Activated CD4-positive, alpha-beta T cell treated with anti-CD3 and anti-CD28 coated beads for 48 hours (primary cell): ENCODE measurements at places on chromosomes 2 and 18.
A peak's percentile ranks its signal among the peaks of the same experiment; 100 is the strongest.

DNA sequence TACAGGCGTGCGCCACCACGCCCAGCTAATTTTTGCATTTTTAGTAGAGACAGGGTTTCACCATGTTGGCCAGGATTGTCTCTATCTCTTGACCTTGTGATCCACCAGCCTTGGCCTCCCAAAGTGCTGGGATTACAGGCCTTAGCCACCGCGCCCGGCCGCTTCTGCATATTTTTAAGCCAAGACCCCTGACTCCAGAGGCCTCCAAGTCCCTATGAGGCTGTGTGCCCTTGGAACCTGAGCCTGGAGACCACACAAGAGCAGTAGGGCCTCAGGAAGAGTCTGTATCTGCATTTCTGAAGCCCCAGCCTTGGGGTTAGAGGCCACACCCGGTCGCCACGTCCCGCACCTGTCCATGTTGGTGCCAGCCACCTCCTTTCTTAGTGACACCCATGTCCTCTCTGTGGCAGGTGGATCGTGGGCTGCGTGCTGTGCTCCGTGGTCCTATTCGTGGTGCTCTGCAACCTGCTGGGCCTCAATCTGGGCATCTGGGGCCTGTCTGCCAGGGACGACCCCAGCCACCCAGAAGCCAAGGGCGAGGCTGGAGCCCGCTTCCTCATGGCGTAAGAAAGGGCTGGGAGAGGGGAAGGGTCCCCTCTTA is 5.3 kb downstream of the PROM2 start:
- DNase-seq: no peak

DNA sequence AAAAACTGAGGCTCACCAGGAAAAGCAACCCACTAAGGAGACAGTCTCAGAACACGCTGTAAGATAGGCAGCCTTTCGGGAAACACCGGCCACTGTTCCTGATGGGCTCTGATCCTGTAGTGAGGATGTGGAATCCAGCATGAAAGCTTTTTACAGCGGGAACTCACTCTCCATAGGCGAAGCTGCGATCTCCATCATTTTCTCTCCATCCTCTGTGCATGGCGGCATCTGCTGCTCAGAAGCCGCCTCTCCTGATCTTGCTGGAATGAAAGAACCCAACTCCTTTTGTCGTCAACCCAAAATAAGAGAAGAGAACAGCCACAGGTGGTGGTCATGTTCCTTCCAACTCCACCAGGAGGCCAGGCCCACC is 49.9 kb downstream of the TMEM18 start:
- DNase-seq: no peak

- DNase-seq: no peak
These were observed 64.4 kb downstream of the ZNF516 start for GRCh38 chr18:76430636-76431035.

DNA sequence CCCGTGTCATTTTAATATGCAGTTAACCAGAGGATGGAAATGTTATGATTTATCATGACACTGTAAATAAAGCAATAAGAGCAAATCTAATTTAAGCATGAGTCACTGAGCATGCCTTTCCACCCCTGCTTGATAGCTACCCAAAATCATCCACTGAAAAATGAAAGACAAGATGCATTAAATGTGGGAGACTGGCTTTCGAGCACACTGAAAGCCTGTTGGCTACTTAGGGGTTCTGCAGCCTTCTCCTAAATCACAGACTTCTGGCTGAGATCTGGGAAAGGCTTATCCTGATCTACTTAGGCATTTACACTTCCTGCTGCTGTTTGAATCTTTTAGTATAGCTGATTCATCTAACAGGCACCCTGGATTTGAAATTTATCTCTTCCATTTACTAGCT is 778.3 kb upstream of the CDH7 start:
- no peak for DNase-seq

- DNase-seq: no peak
These were observed 1604.2 kb downstream of the LRP1B start for GRCh38 chr2:140526575-140526974.

DNA sequence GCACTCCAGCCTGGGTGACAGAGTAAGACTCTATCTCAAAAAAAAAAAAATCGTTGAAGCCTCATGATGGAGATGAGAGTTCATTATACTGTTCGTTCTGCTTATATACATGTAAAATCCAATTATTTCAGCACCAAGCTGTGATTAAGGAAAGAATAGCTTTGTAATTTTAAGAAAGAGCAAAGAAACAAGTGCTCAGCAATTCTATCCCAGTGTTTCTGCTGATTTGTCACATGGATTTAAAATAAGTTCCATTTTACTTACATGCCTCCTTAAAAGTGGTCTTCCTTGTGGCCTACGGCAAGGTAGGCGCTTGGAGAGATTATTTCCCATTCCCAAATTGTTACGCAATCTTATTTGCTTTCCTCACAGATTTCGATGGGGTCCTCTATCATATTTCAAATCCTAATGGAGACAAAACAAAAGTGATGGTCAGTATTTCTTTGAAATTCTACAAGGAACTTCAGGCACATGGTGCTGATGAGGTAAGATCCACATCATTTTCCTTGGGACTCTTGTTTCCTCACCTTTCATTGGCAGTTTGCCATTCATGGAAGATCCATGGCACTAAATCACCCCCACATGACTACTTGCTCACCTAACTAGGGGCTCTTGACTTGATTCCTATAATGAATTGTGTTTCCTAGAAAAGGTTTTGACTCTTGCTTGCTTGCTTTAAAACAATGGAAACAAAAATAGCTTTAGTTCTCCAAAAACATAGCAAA is 11.5 kb downstream of the ARPC2 start:
- no peak for DNase-seq

- DNase-seq: no peak
These were observed 138.7 kb downstream of the RNF152 start for GRCh38 chr18:61754039-61754583.

GRCh38 chr2:218219934-218220333 is 2.9 kb downstream of the ARPC2 start:
- DNase-seq: no peak

DNA sequence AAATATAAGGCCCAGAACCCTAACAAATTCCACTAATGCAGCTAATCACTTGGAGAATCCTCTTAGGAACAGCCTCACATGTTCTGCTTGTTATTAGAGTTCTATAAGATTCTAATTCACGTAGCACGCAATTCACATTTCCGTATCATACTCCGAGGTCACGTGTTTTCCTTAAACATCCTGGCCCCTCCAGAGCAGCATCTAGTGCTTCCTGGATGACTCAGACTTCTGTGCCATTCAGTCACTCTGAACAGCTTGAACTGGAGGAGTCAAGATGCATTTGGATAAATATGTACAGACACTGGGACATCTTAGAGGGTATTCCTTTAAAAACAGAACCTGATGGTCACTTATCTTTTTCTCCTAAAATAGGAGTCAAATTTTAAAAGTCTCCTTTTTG is 156.5 kb downstream of the MYO5B start:
- DNase-seq: peak; percentile 4

GRCh38 chr2:32752205-32752604 is 124.4 kb downstream of the TTC27 start:
- DNase-seq: no peak

DNA sequence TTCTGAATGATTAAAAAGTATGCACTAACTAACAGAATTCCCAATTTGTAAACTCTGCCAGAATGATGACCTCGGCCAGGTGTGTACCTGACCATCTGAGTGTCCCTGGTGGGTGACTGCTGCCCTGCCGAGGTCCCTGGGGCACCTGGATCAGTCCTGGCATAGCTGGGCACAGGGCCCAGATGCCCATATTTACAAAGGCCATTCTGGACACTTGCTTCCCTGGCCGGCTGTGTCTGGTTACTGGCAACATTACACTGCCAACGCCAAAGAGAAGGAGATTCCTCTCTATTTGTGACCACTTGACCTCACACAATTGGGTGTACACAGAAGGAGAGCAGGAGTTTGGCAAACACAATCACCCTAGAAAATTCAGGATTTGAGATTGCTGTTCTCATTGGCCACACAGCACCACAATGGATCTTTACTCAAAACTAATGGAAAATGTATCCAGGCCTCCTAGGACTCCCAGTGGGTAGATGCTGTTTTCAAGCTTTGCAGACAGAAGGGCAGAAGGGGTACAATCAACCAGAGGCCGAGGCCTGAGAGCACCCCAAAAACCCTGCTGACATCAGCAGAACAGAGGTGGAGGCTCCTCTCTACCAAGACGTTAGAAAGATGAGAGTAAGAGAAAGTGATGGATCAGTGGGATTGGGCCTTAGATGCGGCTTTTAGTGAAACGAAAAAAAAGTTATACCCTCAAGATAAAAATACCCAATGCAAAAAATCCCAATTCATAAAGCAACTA is 58.3 kb upstream of the PXDN start:
- DNase-seq: no peak

DNA sequence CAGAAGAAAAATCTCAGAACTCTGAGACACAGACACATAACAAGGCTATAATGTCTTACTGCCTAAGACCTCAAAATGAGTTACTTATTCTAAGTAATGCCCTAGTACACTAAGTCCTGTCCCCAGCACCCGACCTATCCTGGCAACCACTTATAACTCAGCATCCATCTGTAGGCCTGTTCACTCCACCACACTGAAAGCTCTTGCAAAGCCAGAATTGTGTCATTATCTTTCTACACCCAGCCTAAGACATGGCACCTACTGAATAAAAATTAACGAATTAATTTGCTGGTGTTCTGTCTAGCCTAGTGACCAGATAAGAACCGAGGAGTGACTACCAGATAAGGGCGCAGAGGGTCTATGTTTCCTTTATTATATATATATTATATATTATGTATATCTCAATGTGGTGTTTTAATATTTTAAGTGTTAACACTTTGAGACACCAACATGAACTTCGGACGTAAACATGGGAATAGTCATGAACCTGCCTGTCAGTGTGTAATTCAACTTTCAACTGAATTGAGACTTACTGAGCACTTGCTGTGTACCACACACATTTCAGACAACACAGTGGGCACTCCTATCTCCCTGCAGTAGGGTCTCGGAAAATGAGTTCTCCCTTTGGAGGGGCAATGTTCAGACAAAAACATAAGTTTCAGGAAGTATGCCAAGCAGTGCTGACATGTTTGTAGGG is 27.7 kb downstream of the TMEM131 start:
- no peak for DNase-seq

- DNase-seq: peak; percentile 85
These were observed 38.9 kb downstream of the CNGA3 start for GRCh38 chr2:98385050-98385699.

DNA sequence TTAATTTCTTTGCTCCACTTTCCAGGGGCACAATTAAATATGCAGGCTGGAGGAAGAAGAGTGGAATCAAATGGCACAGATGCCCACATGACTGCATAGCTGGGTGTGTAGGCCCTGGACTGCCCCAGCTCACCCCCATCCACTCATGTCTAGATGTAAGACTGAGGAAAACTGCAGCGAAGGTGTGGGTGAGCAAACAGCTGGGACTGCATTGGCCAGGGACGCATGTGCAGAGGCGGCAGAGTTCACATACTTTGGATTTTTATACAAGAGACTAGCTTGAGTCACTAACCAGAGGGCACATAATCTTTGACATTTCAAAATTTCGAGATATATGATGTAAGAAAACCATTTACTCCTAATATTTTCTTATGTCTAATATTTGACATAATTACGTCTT is 60.1 kb downstream of the SPIRE1 start:
- DNase-seq: no peak

GRCh38 chr18:22088029-22088428 is 81.4 kb upstream of the GATA6 start:
- DNase-seq: no peak

DNA sequence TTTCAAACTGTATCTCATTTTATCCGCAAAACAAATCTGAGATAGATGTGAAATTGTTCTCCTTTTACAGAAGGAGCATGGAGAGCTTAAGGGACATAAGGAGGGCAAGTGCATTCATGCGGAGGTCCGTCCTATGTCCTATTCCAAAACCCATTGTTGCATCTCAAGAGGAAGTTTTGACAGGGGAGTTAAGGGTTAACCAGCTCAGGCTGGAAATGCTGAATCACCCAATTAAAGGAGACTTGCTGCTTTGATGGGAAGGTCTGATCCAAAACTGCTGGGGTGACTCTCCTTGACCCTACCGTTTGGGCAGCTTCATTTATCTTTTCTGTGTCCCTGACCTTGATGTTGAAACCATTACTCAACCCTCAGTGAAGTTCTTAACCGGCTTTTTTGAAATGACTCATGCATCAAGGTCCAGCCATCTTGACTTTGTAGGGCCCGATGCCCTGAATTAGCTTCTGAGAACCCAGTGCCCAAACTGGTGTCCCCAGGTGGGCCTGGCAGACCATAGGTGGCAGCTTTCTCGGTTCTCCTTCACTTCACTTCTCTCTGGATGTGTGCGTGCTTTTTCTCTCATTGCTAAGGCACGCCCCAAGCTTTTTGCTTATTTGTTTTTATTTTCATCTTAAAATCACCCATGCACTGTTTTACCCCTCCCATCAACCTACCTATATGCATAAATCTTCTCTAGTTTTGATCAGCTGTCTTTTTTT is 15.9 kb upstream of the TXNDC2 start:
- DNase-seq: no peak

GRCh38 chr18:40559556-40559955 is 1395.5 kb upstream of the PIK3C3 start:
- no peak for DNase-seq

- no peak for DNase-seq
These were observed 287.1 kb downstream of the SLC4A3 start for GRCh38 chr2:219914577-219914976.
